ENCODE measurements at places on chromosomes 16 and 17.

- DNase-seq, result no peak
Observed at GRCh38 chr17:41992576-41992975, 24.7 kb downstream of the DNAJC7 start.

- DNase-seq, result no peak
Observed at GRCh38 chr17:81741594-81742452, 29.7 kb downstream of the SLC25A10 start.

DNA sequence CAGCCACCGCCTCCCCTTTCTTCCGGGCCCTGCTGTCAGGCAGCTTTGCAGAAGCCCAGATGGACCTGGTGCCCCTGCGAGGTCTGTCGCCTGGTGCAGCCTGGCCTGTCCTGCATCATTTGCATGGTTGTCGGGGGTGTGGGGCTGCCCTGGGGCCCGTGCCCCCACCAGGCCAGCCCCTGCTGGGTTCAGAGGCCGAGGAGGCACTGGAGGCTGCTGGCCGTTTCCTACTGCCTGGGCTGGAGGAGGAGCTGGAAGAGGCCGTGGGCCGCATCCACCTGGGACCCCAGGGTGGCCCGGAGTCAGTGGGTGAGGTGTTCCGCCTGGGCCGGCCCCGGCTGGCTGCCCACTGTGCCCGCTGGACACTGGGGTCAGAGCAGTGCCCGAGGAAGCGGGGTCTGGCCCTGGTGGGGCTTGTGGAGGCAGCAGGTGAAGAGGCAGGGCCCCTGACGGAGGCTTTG is 5.5 kb upstream of the TGFB1I1 start:
- no peak for DNase-seq

DNA sequence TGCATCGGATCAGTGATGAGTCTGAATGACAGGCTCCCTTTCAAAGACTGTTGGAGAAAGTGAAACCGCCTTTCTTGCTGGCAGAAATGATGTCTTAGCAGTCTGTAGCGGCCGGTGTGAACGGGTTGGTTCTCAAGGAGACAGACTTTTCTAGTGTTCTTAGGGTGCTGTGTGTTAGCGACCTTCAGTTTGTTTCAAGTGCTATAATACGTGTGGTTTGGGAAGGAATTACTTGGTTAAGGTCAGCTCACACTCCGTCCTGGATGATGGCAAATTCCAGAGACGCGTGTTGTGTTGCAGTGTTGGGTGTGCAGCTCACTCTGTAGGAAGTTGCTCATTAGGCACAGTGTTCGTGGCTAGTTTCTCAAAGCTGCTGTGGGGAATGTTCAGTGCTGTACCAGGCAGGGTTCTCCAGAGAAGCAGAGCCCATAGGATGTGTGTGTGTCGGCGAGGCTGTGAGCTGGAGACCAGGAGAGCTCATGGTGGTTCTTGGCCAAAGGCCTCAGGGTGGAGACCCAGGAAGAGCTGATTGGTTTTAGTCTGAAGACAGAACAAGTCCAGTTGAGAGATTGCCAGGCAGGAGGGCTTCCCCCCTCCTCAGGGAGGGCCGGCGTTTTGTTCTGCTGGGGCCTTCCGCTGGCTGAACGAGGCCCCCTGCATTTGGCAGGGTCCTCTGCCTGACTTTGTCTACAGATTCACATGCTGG is 37.6 kb downstream of the ZNF750 start:
- no peak for DNase-seq

- DNase-seq, result no peak
Observed at GRCh38 chr17:14222611-14223010, 14.1 kb downstream of the CDRT15 start.

DNA sequence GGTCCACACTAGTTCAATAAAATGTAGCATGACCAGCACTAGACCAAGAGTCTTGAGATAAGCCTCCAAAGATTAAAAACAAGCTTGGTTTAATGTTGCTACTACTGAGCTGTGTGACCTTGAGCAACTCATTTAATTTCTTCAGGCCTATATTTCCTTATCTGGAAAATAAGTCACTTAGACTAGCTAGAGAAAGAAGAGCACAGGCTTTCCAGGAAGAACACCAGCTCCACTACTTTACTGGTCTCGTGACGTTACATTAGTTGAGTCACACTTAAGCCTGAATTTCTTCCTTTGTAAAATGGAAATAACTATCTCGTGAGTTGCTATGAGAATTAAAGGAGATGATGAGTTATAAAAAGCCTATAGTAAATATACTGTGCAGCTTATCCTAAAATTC is 5.4 kb downstream of the HELZ start:
- no peak for DNase-seq

DNA sequence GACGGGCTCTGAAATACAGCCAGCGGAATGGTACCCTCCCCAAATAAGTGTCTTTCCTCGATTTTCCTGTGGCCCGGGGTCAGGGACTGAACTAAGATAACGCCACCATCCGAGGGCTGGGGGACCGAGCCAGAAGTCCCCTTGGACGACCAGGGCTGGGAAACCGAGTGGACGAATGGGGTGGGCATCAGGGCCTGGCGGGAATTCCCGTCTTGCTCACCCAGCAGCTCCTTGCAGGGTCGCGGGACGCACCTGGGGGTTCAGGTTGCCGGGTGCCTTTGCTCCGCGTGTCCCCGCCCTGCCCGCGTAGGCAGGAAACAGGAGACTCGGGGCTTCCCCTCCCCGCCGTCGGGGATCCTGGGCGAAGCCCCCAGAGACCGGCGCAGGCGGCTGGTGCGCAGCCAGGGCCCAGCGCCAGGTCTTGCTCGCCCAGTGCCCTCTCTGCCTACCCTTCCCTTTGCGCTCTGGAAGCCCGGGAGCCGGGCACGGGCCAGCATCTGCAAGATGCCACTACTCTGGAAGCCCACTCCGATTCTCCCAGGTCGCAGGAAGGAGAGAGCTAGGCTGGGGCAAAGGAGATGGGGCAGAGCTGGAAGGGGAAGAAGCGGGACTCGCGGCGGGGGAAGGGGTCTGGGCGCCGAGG is 665 bp upstream of the GRIN2C start:
- no peak for DNase-seq

DNA sequence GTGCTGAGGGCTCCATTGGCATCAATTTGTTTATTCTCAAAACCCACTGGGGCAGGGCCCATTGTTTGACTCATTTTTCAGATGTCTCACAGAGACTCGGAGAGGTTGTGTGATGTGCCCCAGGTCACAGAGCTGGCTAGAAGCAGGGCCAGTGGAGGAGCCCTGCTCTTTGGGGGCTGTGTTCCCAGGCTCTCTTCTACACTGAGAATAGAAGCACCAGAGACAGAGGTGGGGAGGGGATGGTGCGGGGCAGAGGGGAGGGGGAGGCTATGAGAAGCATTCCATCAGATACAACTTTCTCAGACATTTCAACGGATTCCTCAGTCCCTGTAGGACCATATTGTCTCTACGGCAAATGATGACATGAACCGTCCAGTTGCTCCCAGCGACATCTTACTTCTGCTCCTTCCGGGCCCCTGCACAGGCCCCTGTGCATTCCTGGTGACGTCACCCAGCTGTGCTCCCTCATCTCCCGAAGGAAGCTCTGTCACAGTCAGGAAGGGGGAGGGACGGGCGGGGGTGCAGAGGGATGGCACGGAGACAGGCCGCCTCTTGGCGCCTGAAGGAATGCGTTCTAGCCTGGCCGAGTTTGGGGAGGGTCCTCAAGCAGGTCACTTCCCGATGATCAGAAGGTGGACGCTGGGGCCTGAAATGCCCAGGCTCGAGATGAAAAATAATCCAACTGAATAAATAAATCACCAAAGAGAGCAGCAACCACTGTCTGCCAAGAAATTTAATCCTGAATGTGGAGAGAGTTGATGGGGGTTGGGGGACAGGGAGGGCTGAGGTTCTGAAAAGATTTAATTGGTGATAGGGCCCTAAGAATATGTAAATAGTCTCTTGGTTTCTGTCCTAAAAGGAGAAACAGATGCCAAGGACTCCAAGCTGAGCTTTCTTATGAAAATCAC is 114.1 kb downstream of the NOG start:
- no peak for DNase-seq

Measured in pancreas (tissue), 10 donors.